Left ventricle myocardium superior (tissue), 1 donor: ENCODE measurements at places on chromosomes 7 and 10. TPM values are rescaled to one million over a fixed set of nuclear protein-coding genes. Genes with fewer than 3 reads are reported as not detected.

JAKMIP3 gene
- total RNA-seq: 2.0 TPM

PRRT4 gene
- total RNA-seq: 1.6 TPM

C10orf67 gene
- 0.62 TPM for total RNA-seq

CCT6A gene
- 73.5 TPM for total RNA-seq

ZNF107 gene
- 1.1 TPM for total RNA-seq

GIMAP8 gene
- total RNA-seq: 16.2 TPM

GFRA1 gene
- 6.7 TPM for total RNA-seq
